ENCODE measurements at places on chromosomes 3 and 15.

DNA sequence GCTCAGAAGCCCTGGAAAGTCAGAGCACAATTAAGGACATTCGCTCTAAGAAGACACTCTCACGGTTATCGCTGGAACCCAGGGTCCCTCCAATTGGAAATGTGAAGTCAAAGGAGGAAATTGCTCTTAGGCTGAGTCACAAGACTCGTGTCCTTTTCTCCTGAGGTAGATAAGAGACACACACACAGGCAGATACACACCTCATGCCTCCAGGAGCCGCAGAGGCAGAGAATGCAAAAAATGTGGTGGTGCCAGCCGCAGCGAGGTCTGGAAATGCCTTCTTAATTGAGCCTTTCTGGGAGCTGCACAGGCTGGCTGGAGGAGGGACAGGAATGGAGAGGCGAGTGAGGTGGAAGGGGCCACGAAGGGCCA is 189.3 kb downstream of the OPA1 start:
- DNase-seq, result no peak

DNA sequence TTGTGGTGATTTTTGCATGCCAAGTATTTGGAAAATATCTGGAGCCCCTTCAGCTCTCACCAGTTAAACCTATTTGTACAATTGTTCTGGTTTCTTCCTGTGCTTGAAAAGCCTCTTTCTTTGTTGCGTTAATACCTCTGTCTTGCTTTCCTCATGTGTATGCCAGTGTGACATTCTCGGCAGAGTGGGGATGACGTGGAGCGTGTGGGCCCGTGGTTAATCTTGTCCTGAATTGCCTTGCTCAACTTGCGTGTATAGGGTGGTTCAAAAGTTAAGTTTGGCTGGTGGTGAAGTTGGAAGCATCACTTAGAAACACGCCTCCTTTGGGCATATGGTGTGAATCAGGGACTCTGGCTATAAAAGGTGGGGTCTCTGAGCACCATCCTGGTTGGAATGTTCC is 67.1 kb downstream of the IGF1R start:
- DNase-seq, result no peak

DNA sequence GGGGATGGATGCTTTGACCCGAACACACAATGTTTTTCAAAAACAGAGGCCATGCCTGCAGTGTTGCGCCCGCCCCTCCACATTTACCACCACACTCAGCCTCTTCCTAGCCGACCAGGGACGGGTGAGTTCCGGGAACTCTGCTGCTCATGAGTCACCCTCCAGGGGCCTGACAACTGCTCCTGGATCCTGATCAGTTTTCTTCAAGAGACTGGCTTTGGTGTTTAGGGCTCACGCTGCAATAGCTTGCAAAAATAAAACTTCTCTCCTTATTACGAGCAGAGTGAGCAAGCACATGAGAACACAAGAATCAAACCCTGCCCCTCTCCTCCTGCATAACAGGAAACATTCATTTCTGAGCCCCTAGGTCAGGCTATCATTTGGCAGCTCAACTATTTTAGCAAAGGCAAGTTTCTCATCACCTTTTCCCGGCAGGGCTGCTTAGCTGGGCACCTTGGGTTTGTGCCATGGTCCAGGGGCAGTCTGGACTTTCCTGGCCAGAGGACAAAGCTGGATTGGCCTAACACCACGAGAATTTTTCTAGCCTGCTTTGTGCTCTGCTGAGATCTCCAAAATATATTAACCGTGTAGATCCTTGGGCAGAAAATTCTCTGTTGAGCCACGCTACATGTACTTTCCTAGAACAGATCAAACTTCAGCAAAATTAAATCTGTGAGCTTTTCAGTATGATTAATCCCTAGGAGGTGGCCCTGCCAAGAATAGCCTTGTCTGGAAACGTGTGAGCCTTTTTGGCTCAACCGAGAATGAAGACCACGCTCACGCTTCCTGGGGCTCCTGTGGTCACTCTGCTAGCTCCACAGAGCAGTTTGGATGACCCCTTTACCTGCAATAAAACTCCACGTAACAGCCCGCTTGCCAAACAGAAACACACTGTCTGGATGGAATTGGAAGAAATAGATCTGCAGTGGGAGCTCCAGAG is 52.7 kb upstream of the SPATA12 start:
- DNase-seq, result no peak

DNA sequence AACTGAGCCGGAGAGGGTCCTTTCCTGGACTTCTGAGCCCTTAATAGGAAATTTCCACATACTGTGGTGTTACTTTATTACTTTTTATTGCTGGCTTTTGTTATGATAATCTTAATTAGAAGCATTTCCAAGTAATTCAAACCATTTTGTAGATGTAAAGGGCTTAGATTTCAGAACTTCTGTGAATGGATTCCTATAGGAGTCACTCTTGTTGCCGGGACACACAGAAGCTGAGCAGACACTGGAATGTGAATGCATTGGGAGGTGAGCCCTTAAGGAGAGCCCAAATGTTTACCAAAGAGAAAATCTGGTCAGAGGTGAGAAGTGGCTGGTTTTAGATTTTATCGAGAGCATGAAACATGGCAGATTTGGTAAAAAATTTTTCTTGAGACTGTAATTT is 87.4 kb downstream of the FNDC3B start:
- DNase-seq, result no peak

- no peak for DNase-seq
Observed at GRCh38 chr3:53577506-53577905, 83.1 kb downstream of the CACNA1D start.

GRCh38 chr3:141262308-141262705 is 30.7 kb downstream of the PXYLP1 start:
- DNase-seq, result no peak

GRCh38 chr15:92473756-92474155 is 80.1 kb downstream of the ST8SIA2 start:
- DNase-seq, result no peak

- DNase-seq, result no peak
Observed at GRCh38 chr3:128275316-128276145, 122.2 kb downstream of the EEFSEC start.

DNA sequence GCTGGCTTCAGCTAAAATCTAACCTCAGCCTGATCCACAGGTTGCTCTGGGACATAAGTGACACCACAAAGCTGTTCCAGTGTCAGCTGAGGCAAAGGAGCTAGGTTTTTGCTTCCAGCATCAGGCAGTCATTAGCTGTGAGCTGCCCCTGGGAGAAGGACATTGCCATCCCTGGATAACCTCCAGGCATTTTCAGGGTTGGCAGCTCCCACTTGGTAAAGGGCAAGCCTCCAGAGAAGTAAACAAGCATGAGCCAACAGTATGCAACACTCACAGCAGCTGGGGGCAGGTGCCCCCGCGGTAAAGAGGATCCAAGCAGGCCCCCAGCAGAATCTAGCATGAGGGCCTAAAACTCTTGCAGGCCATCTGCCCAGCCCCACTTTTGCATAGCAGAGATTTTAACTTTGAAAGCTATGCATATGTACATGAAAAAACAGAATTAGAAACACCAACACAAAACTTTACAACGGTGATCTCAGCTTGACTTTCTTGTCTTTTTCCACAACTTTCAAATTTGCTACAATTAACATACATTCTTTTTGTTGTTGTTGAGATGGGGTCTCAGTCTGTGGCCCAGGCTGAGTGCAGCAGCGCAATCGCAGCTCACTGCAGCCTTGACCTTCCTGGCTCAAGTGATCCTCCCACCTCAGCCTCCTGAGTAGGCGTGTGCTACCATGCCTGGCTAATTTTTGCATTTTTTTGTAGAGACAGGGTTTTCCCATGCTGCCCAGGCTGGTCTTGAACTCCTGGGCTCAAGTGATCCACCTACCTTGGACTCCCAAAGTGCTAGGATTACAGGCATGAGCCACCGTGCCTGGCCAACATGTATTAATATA is 83.8 kb upstream of the TPM1 start:
- no peak for DNase-seq

GRCh38 chr15:101188637-101189408 is 63.0 kb downstream of the CHSY1 start:
- no peak for DNase-seq

- DNase-seq, result no peak
Observed at GRCh38 chr3:136135039-136135802, 60.9 kb downstream of the MSL2 start.

DNA sequence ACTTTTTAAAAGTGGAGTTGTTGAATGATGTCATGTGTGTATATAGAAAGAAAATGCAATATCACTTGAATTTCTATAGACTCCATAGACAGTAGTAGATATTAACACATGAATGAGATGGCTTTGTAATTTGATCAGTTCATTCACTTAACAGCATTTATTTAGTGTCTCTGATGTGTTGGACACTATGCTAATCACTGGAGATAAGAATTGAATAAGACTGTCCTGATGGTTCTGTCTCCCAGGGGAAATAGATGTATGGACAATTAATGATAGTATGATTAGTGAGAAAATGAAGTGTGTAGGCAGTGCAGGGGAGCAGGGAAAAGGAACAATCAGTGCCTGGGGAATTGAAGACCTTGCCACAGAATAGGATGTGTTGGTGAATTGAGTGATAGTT is 72.9 kb downstream of the RIOX2 start:
- DNase-seq, result no peak

DNA sequence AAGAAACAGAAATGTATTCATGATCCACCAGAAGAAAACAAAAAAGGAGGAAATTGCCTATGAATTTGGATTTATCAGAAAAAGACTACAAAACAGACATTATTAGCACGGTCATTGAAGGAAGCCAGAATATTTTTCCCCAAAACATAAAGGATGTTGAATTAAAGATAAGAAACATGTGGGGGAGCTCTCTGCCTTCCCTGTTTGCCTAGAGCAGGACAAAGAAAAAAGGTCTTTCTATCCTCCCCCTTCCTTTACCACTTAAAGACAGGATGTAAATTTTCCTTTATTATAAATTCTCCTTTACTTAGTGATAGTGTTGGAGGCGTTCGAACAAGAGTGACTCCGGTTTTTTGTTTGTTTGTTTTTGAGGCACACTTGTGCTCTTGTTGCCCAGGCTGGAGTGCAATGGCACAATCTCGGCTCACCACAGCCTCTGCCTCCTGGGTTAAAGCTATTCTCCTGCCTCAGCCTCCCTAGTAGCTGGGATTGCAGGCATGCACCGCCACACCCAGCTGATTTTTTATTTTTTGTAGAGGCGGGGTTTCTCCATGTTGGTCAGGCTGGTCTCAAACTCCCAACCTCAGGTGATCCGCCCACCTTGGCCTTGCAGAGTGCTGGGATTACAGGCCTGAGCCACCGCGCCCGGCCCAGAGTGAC is 14.9 kb upstream of the RPN1 start:
- no peak for DNase-seq

GRCh38 chr3:134817297-134817696 is 22.2 kb downstream of the EPHB1 start:
- no peak for DNase-seq

GRCh38 chr15:35696767-35697231 is 150.8 kb upstream of the DPH6 start:
- DNase-seq, result no peak

DNA sequence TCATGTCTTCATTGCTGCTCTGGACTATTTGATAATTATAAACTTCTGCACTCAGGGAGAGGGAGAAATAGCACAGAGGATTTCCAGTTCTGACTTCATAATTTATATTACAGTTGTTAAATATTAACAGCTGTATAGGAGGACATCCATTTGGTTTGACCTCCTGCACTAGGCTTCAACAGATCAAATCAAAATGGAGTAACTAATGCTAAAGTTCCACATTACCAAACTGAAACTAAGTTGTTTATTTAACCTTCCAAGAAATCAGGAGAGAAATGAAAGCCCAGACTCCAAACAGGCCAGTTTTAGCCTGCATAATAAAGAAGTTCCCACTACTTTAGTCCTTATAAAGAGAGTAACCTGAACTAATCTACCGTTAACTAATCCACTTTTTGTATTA is 4.6 kb downstream of the PLSCR2 start:
- no peak for DNase-seq

DNA sequence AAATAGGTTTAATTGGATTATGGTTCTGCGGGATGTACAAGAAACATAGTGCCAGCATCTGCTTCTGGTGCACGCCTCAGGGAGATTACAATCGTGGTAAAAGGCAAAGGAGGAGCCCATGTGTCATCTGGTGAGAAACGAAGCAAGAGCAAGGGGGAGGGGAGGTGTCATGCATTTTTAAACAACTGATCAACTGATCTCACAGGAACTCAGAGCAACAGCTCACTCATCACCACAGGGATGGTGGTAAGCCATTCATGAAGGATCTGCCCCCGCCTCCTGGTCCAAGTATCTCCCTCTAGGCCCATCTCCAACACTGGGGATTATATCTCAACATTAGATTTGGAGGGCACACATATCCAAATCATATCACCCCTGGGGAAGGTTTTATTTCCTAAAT is 42.1 kb upstream of the FGF7 start:
- no peak for DNase-seq
